ENCODE measurements at places on chromosomes 4 and X.

DNA sequence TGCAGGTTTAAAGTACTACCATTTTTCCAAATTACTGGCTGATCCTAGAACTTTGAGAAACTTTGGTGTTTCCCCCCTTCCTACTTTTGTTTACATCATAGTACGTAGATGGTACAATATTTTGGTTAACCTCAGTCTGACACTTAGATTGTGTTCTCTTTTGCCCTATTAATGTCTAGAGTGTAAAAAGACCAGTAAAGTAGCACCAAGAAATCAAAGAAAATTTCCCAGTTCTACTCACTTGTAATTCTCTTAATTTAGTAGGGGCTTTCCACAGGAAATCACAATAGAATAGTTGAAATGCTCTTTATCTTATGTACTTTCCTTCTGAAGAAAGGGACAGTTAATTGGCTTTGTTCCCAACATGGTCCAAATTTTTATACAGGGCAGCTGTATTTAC lies 51.6 kb downstream of the NFKB1 start:
- DNase-seq: no peak

- peak; percentile 75 for DNase-seq
Observed at GRCh38 chr4:122716825-122717448, 15.6 kb upstream of the BBS12 start.

- peak; percentile 33 for DNase-seq
Observed at GRCh38 chr4:180827232-180828009, 1415.8 kb upstream of the TENM3 start.

- DNase-seq: no peak
Observed at GRCh38 chr4:41132055-41132683, 82.2 kb downstream of the APBB2 start.

DNA sequence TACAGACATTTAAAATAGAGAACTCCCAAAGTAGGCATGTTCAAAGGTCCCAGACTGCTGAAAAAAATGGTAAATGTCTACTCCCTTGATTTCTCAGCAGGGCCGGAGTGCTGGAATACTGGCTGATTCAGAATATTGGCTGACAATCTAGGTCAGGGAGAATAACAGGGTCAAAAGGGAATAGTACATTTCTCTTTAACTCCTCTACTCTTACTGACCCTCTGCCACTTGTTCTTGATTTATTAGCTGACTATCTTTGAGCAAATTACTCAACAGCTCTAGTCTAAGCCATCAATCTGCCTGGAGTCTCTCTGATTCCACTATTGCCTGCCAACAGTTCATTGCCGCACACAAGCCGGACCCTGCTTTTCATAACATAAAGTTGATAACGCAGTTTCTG lies 19.7 kb upstream of the NWD2 start:
- DNase-seq: no peak

DNA sequence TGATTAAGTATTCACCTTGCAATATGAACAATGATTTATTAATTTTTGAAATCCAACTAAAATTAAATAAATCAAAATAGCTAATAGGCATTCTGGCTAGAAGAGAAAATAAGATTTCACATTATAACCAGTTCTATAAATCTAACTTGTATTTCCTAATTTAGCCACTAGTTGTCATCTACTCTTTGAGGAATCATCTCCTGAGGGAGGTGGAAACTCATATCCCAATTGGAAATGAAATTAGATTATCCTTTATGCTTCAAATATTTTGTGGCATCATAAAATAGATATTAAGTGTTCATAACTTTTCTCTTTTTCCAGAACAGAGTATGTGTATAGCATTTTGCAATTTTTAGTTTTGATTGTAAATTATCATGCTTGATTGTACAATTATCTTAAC lies 558.5 kb upstream of the DIAPH2 start:
- DNase-seq: no peak

- peak; percentile 38 for DNase-seq
Observed at GRCh38 chr4:98289375-98289774, 28.2 kb downstream of the RAP1GDS1 start.

- DNase-seq: no peak
Observed at GRCh38 chr4:46804781-46805413, 104.1 kb downstream of the COX7B2 start.

- no peak for DNase-seq
Observed at GRCh38 chr4:39850727-39851126, 127.0 kb downstream of the PDS5A start.

DNA sequence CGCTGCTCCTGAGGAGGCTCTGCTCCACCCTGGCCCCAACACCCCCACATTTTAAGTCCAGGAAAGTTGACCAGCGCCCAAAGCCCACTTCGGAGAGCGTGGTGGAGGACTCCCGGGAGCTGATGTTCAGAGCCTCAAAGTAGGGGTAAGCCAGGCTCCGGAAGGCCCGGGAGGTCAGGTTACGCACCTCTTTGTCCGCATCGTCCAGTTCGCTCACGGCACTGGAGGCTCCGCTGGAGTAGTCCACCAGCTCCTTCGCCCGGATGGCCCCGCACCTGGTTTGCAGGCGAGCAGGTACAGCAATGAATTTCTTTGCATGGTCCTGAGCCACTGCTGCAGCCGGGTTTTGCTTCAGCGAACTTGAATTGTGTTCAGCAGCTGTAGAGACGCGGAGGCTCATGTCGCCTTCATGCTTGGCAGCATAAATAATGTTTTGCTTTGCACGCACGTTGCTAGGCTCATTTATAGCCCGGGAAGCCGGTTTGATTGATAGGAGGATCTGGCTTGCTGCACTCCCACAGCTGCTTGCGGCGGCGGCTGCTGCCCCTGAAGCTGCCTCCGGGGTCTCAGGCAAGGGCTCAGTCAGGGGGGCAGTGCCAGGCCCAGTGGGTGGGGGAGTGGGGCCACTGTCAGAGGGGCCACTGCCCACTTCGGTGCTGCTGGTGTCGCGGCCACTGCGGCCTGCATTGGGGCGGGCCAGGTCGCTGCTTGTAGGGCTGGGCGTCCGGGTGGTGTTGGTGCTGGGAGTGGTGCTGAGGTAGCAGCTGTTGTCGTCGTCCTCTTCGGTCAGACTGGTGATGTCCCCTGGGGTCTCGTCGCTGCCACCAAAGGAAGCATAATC lies 4.8 kb downstream of the C4orf54 start:
- no peak for DNase-seq

- DNase-seq: no peak
Observed at GRCh38 chrX:129239371-129239770, 283.9 kb downstream of the SMARCA1 start.

DNA sequence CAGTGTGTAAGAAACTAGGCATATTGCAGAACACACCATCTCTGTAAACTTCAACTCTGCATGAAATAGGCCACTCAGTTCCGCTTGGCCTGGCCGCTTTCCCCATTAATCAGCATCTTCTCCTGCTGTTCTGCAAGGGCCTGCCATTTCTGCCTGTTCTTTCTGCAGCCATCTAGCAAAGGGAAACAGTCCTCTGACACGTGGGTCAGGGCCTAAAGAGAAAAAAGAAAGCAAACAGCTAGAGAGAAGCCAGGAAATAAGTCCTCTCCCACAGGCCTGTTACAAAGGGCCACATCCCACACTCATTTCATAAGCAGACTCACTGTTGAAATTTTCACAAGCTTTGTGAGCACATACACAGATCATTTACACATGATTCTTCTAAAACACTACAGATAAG lies 130.1 kb downstream of the PDE5A start:
- no peak for DNase-seq

DNA sequence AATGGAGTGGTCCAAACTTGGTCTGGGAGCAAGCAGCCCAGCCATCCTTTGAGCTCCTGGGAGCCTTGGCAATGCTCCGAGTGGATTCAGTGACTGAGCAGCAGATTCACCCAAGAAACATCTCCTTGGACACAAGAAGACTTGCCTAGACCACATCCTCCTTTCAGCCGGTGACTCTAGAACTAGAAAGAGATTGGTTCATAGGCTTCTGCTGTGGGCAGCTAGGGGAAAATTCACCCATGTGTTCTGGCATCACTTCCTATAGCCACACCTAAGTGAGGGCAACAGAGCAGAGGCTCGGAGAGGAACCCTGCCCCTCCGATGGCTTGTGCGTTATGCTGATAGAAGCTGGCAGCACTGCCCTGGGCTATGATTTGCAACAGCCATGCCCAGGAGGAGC lies 16.0 kb downstream of the ZNF275 start:
- DNase-seq: no peak

GRCh38 chr4:153116291-153116680 lies 88.0 kb upstream of the TRIM2 start:
- no peak for DNase-seq

DNA sequence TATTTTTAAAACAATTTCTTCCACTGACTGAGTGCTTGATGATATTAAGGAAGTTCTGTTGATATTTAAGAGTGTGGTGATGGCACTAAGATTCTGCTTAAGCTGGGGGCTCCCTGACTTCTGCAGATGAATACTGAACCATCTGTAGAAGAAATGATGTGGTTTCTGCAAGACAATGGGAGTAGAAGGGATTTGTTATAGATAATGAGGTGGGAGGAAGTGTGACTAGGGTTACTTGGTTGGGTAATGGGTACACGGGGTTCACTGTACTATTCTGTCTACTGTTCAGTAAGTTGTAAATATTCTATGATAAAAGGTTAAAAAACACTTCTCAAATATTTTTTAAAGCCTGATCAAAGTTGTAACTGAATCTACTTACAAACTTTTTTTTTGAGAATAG lies 60.9 kb upstream of the TXK start:
- DNase-seq: peak; percentile 12

DNA sequence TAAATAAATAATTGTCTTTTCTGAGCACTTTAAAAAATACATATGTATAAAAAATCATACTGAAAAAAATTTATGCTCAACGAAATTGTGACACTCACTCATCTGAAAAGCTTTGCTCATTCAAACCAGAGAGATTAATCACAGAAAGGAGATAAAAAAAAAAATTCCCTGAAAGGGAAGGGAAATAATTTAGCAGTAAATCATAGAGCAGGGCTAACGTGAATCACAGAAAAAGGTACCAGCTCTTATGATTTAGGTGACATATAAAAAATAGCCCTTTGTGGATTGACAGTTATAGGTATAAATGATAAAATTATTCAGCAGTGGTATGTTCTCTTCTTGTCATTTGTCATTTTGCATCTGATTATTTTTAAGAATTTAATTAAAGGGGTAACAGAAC lies 552.7 kb upstream of the TENM3 start:
- peak; percentile 39 for DNase-seq

DNA sequence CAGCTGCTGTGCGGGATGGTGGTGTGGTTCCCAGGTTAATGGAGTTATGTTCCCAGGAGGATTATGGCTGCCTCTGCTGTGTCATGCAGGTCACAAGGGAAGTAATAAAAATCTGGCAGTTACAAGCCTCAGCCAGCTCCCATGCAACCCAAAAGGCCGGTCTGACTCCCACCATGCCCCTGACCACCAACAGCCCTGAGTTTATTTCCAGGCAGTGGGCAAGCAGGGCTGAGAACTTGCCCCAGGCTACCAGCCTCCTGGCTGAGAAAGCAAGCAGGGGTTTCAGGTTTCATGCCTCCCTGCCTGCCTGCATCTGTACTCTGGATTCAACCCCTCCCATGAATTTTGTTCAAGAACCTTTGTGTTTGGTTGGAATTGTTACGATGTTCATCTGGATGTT lies 732.7 kb upstream of the POU3F4 start:
- no peak for DNase-seq

GRCh38 chr4:99029018-99029735 lies 33.7 kb downstream of the METAP1 start:
- no peak for DNase-seq

DNA sequence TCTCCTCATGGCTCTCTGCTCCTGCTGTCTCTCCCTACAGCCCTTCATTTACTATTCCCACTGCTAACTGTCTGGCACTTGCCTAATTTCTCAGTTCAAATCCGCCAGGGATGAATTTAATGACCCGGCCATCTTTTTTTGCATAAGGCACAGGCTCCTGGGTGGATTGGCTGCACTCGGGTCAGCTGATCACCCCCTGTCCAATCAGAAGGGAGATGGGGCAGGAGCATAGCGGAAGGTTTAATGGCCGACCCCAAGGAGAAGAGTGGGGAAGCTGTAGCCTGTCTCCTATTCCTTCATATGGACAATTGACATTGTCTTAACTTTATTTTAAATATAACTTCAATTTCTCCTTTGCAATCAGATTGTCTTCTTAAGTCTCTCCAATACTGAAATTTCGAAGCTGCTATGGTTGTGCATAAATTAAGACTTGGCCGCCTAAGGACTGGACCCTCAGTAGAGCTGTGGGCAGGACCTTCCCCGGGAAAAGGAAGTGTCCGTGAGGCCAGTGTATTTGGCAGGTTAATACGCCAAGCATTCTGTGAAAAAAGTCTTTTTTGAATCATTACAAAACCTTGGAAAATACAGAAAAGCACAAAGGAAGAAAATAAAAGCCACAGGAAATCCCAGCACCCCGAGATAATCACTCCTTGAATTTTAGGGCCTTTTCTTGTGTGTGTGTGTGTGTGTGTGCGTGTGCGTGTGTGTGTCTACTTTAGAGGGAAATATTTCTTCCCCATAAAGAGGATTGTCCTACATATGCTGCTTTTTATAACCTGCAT lies 55.5 kb downstream of the SMIM20 start:
- no peak for DNase-seq

DNA sequence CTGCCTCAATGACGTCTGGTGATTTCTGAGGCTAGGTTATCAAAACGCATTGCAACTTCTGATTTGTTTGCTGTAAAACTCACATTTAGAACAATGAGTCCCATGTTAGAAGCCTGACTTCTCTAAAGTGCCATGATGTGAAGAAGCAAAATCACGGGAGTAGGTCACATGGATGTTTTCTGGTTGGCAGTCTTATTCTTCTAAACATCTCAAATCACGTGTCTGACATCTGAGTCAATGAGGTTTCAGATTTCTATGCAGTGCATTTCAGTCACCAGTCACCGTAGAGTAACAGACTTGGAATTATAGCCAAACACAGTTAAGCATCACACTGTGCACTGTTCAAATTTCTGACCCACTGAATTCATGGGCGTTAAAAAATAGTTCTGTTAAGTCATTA lies 482.1 kb downstream of the TMA16 start:
- no peak for DNase-seq

- DNase-seq: peak; percentile 37
Observed at GRCh38 chr4:11623726-11624037, 195.0 kb upstream of the HS3ST1 start.

- DNase-seq: peak; percentile 78
Observed at GRCh38 chr4:55181010-55182005, 55.9 kb upstream of the KDR start.

GRCh38 chrX:151912221-151912620 lies 468 bp upstream of the MAGEA4 start:
- no peak for DNase-seq

DNA sequence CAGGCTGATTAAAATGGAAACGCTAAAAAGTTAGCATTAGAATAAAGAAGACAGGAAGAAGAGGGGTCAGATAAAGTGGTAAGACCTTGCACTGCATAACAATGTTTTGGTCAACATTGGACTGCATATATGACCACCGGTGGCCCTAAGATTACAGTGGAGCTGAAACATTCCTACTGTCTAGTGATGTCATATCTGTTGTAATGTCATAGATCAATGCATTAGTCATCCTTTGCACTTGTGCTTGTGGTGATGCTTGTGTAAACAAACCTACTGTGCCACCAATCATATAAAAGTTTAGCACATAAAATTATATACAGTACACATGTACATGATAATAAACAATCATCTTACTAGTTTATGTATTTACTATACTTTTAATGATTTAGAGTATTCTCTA lies 73.0 kb downstream of the TMEM165 start:
- peak; percentile 78 for DNase-seq

Measured in fibroblast of lung (primary cell).